ENCODE measurements at places on chromosomes 3 and 15.

- DNase-seq, result no peak
These were observed 619.2 kb downstream of the DIPK2A start for GRCh38 chr3:144590854-144591253.

DNA sequence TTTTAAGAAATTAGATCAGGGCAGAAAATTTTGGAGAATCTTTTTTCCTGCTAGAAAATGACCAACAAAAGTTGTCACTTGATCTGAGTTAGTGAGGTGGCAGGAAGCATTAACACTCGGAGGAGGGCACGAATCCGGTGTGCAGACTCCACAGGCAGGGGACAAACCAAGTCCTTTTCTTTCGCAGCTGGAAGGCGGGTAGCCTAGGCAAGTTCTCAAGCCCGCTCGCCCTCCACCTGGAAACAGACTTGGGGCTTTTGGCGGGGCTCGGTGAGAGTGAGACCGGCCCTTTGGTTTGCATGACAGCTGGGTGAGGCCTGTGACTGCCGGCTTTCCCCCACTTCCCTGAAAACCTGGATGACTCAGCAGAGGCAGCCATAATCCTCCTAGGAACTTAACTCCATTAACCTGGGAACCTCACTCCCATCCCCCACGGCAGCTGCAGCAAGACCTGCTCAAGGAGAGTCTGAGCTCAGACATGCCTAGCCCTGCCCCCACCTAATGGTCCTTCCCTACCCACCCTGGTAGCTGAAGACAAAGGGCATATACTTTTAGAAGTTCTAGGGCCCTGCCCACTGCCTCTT lies 134.8 kb downstream of the MFSD1 start:
- peak; percentile 12 for DNase-seq

GRCh38 chr3:180433152-180433551 lies 168.8 kb upstream of the TTC14 start:
- no peak for DNase-seq

- DNase-seq, result no peak
These were observed 138.8 kb downstream of the LRRK1 start for GRCh38 chr15:101057841-101058407.

GRCh38 chr3:17832016-17832415 lies 89.6 kb upstream of the TBC1D5 start:
- no peak for DNase-seq

- no peak for DNase-seq
These were observed 16.7 kb upstream of the CCDC174 start for GRCh38 chr3:14634763-14635400.

DNA sequence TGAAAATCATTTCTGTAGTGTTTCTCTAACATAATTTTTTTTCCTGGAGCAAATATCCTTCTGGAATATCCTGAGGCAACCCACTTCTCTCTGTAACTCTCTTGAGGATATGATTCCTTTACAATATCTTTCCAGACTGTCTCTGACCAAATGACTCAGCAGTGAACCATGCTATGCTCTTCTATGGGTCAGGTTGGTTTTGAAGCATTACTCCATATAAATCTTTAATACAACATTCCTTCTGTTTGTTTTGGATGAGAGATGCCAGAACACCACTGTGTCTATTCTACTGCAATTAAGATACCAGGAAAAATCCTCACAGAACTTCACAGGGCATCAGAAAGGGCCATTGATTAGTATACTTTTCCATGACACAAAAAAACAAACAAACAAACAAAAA lies 626.4 kb upstream of the ZNF385D start:
- DNase-seq, result no peak

GRCh38 chr15:92724144-92724543 lies 68.6 kb upstream of the FAM174B start:
- DNase-seq, result no peak

GRCh38 chr3:184334470-184335158 lies 2.8 kb upstream of the FAM131A start:
- peak; percentile 45 for DNase-seq

DNA sequence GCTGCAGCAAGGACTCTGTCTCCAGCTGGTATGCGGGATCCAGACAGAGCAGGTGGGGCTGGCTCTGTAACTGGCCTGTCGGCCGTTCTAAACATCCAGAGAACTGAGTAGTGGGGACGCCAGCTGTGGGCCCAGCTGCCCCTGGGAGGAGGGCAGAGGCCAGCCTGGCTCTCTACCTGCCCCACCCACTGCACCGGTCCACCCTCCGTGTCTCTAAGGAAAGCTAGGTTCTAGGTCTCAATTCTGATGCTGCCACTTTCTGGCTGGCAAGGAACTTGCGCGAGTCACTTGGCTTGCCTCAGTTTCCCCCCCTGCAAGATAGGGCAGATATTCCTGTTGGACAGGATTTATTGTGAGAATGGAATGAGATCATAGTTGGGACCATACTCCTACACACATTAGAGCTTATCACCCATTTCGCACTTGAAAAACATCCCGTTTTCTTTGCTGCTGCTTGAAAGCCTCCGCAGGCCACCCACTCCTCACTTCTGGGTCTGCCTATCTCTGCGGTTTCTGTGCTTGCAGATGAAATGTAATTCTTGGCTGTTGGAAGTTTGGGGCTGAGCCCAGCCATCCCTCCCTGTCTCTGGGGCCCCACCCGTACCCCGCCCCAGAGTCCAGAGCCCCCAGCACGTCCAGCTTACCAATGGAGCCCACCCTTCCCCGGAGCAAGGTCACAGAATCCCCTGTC lies 65.8 kb downstream of the IQSEC1 start:
- no peak for DNase-seq

DNA sequence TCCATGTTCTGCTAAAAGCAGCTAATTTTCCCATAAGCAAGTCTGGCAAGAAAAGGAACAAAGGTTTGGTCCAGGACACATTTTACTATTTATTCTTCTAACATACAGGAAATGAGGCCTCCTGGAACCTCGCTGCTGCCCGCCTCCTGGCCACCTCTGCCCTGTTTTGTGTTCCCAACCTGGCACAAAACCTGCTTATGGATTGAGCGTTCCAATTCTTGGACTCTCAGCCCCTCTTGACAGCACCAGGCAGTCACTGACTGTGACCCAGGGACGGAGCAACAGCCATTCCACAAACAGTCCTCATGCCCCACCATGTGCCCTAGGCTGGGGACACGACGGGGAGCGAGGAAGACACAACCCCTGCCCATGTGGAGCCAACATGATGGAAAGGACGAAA lies 11.6 kb upstream of the SSUH2 start:
- no peak for DNase-seq

DNA sequence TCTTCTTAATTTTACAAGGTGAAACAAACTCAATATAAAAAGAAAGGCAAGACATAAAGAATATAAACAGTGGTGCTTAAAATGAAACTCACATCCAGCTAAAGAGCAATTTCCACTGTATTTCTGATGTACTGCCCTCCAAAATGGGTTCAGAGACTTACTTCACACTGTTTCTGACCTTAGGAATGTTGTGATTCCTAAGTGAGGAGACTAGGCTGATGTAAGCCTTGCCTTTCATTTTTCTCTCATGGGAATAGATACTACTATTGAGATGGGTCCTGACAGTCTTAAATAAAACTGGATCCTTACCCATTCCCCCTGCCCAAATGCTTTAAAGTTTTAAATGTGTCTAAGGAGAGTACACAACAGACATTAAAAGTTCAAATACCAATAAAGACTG lies 86.9 kb downstream of the CBLB start:
- DNase-seq, result no peak

- DNase-seq, result peak; percentile 48
These were observed 76.5 kb downstream of the CD200R1L start for GRCh38 chr3:112770032-112770626.

- DNase-seq, result no peak
These were observed 29.5 kb downstream of the P2RY14 start for GRCh38 chr3:151248772-151249337.

GRCh38 chr3:45223889-45224727 lies 2.0 kb downstream of the TMEM158 start:
- DNase-seq, result no peak

DNA sequence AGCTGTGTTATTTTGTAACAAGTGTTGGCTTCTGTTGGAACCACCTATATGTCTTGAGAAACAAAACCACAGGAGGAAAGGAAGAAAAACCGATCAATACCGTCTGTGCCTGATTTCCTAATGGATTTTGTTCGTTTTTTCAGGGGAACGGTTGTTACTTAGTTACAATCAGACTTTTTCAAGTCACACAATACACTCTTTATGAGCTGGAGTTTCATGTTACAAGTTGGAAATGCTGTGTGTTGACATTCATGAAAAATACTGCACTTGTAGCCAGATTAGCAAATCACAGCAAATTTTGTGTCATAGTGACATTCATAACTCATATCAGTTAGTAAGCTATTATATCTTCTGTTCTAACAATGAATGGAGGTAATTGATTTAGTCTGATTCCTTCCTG lies 78.9 kb downstream of the SLTM start:
- no peak for DNase-seq

- DNase-seq, result no peak
These were observed 61.0 kb upstream of the CSTA start for GRCh38 chr3:122263974-122264588.

DNA sequence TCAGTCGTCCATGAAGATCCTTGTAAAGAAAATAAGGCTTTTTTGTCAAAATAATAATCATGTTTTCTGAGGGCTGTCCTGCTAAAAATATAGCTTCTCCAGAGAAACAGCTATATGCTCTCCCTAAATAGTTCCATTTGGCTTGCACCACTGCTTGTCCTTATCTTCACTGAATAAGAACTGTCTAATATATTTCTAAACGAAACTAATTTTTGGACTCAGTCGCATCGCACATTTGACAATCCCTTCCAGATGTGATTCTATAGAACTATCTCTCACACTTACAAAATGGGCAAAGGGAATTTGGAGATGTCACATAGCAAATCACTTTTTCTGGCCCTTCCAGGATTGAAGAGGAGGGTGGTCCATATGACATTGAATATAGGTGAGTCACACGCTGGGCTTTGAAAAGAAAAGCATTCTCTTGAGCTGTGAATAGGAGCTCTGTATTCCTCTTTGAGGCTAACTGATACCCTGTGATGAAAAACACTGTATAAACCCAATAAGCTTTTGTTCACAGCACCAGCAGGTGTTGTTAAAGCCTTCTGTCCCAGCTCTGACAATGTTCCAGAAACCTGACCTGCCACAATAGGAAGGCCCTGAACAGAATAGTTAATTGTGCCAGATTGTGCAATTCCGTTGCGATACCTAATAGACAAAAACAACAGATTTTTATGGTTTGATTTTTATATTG lies 1144.2 kb downstream of the ROBO2 start:
- DNase-seq, result no peak

DNA sequence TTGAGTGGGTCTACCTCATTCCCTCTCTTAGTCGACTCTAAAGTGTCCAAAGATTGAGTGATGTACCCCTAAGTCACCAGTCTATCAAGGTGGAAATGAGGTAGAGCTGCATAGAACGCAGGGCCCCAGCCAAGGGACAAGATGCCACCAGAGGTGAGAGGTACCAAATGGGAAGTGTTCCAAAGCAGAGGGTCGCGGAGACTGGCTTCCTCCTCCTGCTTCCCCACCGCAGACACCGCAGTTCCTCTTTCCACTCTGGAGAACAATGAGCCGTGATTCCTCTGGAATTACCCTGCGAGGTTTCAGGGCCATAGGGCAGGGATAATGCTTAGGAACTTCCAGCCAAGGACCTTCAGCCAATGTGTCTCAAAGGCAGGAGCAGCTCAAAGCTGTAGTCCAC lies 55.8 kb downstream of the DAPK2 start:
- DNase-seq, result no peak

Data from BE2C (cell line).